Dermis microvascular lymphatic vessel endothelial cell (primary cell): ENCODE measurements at places on chromosomes 7 and 10. TPM values are rescaled to one million over a fixed set of nuclear protein-coding genes. Genes with fewer than 3 reads are reported as not detected.

PPP1R9A gene
- total RNA-seq, result 9.6 and 12.1 TPM in 2 replicates

- peak; percentile 94 for DNase-seq
Observed at GRCh38 chr10:16777473-16778370, 39.5 kb downstream of the RSU1 start.

DNA sequence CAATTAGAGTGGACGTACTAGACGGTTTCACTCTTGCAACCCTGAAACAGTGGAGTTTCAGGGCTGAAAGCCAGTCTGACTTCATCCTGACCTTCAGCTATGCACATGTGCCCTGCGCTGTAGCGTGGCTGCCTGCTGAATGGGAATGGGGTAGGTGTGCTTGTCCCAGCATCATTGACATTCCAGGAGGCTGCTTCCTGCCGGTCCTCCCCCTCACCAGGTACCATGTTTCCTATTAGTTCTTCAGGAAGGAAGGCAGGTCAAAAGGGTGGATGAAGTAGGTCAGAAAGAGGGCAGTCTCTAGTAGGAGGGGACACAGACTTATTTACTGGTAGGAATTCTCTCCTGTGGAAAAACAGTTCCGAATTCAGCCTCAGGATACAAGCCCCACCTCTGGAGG is 551.8 kb upstream of the GALNT17 start:
- no peak for DNase-seq

PRPS1L1 gene
- not detected in 2 replicates for total RNA-seq

GRCh38 chr7:132077971-132078685 is 498.1 kb downstream of the PLXNA4 start:
- DNase-seq, result no peak

GRCh38 chr7:128201690-128202085 is 39.4 kb upstream of the LEP start:
- DNase-seq, result no peak

DNA sequence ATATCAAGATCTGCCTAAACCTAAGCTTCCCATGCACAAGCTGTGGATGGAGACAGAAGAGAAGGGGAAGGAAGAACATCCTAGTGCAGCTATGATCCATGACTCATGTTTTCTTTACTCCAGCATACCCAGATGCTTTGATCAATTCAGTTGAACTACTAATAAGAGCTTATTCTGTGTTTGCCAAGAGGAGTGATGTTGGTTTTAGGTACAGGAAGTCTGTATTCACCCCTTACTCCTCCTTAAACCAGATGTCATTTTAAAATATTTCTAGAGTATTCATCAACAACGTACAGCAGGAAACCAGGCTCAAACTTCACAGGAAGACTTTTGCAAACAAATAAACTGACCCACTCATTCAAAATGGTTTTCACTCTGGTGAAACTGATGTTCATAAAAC is 29.2 kb downstream of the PANK1 start:
- no peak for DNase-seq

DNA sequence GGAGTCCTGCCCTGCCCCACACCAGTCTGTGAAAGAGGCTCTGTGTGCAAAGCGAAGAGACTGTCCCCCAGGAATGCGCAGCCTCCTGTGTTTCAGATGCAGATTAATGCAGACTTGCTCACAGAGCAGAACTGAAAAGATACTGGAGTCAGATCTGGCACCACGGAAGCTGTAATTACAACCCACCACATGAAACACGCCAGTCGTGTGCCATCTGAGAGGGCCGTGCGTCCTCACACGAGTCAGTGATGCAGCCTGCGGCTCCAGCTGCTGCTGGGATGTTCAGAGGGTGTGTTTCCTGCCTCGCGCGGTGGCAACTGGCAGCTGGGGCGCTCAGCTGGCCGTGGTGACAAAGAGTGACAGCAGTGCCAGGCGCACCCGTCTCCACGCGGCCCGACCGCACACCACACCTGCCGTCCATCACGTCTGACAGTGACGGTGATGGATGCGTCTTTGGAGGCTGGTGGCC is 50.0 kb downstream of the NKX6-2 start:
- no peak for DNase-seq

GRCh38 chr10:110134917-110135316 is 72.5 kb upstream of the MXI1 start:
- no peak for DNase-seq

PTN gene
- total RNA-seq, result not detected in 2 replicates

DNA sequence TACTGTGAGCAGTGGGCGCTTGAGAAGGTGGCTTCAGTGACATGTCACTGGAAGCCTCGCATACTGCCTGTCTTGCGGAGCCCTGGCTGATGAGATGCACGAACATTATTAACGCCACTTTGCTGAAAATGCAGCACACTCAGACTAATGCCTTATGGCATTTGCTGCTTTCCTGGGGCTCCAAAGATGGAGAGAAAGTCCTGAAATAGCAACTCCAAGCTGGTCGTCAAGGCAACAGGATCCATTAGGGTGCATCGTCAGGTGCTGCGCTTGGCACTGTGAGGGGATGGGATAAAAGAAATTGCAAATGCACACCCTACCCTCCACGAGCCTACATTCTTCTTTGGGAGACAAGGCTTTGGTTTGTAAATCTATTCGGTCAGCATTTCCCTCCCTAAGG is 592.5 kb downstream of the TYW1 start:
- DNase-seq, result no peak

GRCh38 chr10:114925587-114926586 is 12.1 kb upstream of the TRUB1 start:
- peak; percentile 33 for DNase-seq

GRCh38 chr7:80346704-80347103 is 165.2 kb downstream of the GNAT3 start:
- no peak for DNase-seq

DNA sequence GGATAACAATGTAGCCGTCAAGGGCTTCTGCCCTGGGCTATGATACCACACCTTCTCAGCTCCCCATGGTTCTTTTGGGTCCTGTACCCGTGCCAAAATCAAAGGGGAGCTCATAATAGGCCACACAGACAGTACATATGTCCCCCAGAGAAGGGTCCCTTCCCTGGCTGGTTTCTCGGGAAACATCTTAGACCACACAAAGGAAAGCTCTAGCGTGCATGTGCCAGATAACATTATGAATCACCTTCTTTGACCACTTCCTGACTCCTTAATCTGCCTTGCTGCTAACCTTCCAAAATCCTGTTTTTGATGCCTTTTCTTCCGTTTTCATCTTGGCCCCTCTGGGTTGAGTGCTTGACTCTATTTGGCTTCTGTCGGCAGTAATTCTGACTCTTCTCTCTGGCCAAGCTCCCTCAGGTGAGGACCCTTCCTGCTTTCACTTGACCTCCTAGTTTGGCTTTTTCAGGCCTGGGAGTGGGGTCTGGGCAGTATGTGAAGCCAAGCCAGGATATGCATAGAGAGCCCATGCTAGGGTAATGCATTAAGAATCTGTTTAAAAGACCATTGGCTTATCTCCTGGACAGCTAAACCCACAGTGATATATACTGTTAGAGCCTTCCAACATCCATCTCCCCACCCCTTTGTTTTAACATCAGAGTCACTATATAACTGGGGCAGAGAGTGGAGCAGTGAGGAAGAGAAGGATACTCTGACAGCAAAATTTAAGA is 84.8 kb downstream of the ANLN start:
- DNase-seq, result peak; percentile 73

DNA sequence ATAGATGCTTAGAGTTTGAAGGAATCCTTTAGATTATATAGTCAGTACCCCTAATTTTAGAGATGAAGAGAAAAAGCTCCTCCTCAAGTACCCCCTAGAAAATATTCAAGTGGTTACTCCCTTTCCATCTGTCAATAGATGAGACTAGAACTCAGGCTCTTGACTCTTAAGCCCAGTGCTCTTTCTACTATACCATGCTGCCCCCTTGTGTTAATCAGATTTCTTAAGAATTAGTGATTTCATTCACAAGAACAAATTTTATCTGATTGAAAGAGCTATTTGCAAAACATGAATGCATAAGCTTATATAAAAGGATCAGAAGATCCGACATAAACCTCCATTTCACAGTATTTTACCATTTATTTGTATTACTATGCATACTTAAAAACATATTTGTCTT is 179.3 kb downstream of the TFEC start:
- peak; percentile 34 for DNase-seq

GRCh38 chr7:13077466-13077865 is 390.0 kb downstream of the ARL4A start:
- DNase-seq, result no peak

- no peak for DNase-seq
Observed at GRCh38 chr7:47149971-47150370, 431.9 kb downstream of the TNS3 start.

GRCh38 chr10:18449611-18450026 is 201.8 kb downstream of the NSUN6 start:
- no peak for DNase-seq

DNA sequence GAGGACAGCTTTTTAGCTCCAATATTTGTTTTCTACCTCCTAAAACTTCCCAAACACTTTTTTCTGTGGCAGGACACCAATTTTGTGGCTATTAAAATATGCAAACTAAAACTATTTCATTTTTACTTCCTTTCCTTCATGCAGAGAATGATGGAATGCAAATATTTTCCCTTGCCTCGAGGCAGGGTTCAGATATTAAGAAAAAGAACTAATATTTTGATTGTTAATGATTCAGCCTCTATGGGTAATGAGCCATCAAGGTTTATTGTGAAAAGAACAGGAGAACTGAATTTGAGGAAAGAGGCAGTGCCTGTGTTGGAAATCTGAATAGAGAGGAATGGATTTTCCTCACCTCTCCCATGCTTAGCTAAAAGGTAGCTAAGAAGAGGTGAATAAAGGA is 43.1 kb upstream of the CASD1 start:
- DNase-seq, result no peak

BMPR1A gene
- total RNA-seq, result 0.13 TPM in 2 replicates

PAX4 gene
- total RNA-seq, result not detected in 2 replicates

GRCh38 chr10:77138541-77138940 is 499.1 kb downstream of the KCNMA1 start:
- DNase-seq, result no peak

DNA sequence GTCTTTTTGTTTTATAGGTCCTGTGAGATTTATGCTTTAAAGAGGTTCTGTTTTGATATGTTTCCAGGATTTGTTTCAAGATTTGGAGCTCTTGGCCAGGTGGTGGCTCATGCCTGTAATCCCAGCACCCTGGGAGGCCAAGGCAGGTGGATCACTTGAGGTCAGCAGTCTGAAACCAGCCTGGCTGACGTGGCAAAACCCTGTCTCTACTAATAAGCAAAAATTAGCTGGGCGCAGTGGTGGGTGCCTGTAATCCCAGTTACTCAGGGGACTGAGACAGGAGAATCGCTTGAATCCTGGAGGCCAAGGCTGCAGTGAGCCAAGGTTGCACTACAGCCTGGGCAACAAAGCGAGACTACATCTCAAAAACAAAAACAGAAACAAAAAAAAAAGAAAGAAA is 8.3 kb upstream of the HYAL4 start:
- DNase-seq, result no peak

CYP26C1 gene
- total RNA-seq, result 0.77 and 1.5 TPM in 2 replicates

DNA sequence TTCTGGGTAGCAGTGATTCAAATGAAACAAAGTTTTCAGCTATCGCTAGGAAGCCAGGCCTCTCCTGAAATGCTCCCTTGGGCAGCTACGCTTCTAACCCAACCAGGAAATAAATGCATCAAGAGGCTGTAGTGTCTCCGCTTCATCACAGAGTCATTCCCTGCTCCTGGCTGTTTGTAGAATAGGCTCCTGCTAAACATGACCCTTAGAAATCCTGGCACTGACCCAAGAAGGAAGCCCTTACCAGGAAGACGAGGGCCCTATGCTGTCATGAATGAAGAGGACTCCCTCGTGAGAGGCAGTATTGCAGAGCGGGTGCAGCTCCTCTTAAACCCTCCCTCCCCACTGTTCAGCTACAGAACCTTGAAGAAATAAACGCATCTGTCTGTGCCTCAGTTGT is 48.3 kb downstream of the NOD1 start:
- no peak for DNase-seq

STEAP1 gene
- total RNA-seq, result 1.4 and 9.4 TPM in 2 replicates

GRCh38 chr7:32289651-32290414 is 200.3 kb downstream of the LSM5 start:
- DNase-seq, result no peak

MGAM2 gene
- not detected in 2 replicates for total RNA-seq

GIMAP6 gene
- 169 and 251 TPM in 2 replicates for total RNA-seq

GRCh38 chr10:100998183-100998990 is 1.2 kb upstream of the LZTS2 start:
- DNase-seq, result peak; percentile 82

HOXA9 gene
- total RNA-seq, result 3.2 and 4.7 TPM in 2 replicates

- no peak for DNase-seq
Observed at GRCh38 chr7:82430500-82431465, 12.8 kb downstream of the CACNA2D1 start.
